Tibial artery (tissue), 4 donors: ENCODE measurements at places on chromosomes 13 and 19.
A peak's percentile ranks its signal among the peaks of the same experiment; 100 is the strongest.

DNA sequence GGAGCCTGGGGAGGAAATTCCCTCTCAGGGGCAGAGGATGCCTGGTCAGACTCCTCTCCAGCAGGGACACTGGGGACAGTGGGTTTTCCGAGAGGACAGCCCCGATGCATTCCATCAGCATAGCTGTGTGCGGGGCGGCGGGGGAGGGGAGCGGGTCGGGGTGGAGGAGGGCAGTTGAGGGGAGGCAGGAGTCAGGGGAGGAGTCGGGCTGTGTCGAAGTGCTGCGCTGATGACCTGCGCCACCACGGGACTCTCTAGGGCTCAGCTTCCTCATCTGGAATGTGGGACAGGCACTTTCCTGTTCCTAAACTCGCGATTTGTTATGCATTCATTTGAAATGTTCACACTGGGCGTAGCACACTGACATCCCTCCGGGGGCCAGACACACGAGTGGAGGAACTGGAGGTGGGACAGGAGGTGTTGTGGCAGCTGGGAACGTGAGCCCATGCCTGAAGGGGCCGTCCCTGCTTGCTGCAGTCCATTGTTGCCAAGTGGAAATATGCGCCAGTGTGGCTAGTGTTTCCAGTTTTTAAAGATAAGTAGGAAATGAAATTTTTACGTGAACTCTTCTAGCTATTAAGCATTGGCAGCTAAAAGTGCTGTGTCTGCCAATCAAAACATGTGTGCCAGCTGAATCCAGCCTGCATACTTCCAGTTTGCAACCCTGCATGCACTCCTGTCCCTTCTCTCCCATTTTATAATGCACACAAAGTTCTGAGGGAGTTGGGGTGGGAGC is 43.3 kb downstream of the FLT1 start:
- H3K27ac ChIP-seq: no peak overlapping the region
- no peaks in the 10 kb centered on the region for H3K36me3 ChIP-seq
- no peaks in the 10 kb centered on the region for H3K27me3 ChIP-seq
- DNase-seq: peak; percentile 22

- H3K27me3 ChIP-seq: peaks cover 62% of the 10 kb centered on the region
- no peaks in the 10 kb centered on the region for H3K36me3 ChIP-seq
- peaks cover 13% of the 10 kb centered on the region for H3K4me1 ChIP-seq
- no peak overlapping the region for H3K4me3 ChIP-seq
- no peak overlapping the region for H3K27ac ChIP-seq
- no peak for DNase-seq
Observed at GRCh38 chr19:3785451-3785937, 687 bp downstream of the MATK start.

- H3K36me3 ChIP-seq: no peaks in the 10 kb centered on the region
- no peak for DNase-seq
- H3K27me3 ChIP-seq: peaks cover 3% of the 10 kb centered on the region
- no peak within 1 kb of the TSS for H3K4me3 ChIP-seq
- H3K4me1 ChIP-seq: peaks cover 13% of the 10 kb centered on the region
Observed at GRCh38 chr19:8149261-8150094, at the start of gene FBN3. Gene FBN3 (minus strand): TSS chr19:8149592. CDS start chr19:8147480, 2,112 bp downstream.

DNA sequence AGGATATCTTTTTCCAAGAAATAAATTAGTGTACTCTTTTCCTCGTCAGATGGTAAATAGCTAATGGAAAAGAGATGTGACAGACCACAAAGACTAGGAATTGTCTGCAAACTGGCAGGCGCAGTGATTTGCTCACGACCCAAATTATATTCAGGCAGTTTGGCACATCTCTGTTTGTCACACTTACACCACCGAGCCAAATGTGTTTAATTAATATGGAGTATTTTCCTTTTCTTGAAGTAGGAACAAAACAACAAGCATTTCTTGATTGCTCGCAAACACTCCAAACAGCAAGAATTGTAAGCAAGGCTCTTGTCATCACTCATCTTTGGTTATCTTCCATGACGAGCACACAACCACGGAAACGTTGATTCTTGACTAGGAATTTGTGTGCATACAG is 884.2 kb downstream of the PCDH9 start:
- H3K4me1 ChIP-seq: no peaks in the 10 kb centered on the region
- no peak overlapping the region for H3K4me3 ChIP-seq
- DNase-seq: no peak
- no peaks in the 10 kb centered on the region for H3K36me3 ChIP-seq
- no peaks in the 10 kb centered on the region for H3K27me3 ChIP-seq
